Activated B cell treated with CpG ODN at 0.5 μM for 24 hours (primary cell): ENCODE measurements at places on chromosomes 2 and 18. TPM values are rescaled to one million over a fixed set of nuclear protein-coding genes. Genes with fewer than 3 reads are reported as not detected.

DNA sequence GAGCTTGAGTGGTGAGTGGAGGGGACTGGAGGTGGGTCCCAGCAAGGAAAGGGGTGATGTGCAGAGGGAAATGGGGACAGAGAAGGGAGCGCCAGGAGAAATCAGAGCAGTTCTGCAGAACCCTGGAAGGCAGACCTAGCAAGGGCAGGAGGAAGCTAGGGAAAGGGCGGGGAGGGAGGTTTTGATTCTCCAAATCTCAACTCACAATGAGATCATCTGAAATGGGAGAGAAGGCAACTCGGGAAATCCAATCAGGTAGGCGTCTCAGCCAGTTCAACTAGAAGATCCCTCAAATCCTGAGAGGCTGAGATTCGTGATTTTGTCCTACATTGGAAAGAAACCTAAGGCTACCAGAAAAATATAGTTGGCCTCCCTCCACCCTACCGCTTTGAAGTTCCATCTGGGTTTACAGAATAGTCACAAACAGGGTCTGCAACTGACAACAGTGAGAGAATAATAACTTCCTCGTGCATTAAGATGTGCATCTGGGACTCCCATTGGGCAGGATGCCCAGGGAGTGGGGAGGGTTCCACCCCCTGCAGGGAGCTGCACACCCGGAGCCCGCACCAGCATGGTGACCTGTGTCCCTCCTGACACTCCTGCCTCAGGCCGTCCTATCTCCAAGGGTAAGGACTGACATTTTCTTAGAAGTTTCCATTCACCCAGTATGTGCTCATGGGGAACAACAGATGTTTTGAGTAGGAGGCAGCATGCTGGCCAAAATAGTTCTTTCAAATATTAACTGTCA is 113.3 kb upstream of the ODC1 start:
- DNase-seq: no peak

The VIT gene
- total RNA-seq: not detected in 2 replicates

The FSHR gene
- not detected in 2 replicates for total RNA-seq

- DNase-seq: no peak
Measured at GRCh38 chr2:128563348-128563687, 244.7 kb upstream of the HS6ST1 start.

The DNAH6 gene
- 0.34 and 0.82 TPM in 2 replicates for total RNA-seq

DNA sequence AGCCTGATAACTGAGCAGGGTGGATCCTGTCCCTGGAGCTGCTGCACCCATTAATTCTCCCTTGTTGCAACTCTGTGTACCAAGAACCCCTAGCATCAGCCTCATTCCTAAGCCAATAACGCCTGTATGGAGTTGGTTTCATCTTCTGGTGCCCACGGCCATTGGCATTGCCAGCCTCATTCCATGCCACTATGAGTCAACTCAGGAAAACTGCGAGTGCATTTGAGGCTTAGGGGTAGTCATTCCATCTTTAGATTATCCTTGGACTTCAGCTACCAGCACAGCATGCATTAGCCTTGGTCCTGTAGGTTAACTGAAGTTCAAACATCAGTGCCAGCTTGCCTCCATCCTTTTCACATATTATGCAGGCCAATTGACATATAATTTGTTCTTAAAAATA is 1.4 kb upstream of the TRIM54 start:
- DNase-seq: no peak

DNA sequence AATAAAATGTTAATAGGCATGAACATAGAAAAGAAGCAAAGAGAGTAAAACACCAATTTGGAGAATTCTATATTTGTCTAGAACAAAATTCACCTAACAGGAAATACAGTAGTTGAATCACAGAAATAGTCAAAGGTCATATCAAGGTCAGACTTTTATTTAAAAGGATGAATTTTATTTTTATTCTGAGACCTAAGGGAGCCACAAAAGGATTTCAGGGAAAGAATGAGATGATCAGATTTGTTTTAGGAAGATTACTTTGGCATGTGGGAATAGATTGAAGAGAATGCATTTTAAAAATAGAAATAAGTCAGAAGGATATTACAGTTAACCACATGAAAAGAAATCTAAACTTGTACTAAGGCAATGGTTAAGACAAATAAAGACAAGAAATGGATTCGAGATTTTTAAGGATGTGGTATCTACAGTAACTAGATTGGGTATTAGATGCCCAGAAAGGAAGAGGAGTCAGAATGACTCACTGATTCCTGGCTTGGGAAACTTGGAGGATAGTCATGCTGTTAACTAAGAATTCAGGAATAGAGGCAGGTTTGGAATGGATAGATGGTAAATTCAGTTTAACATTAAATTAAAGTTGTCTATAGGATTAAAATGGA is 56.0 kb downstream of the METTL4 start:
- DNase-seq: no peak

- no peak for DNase-seq
Measured at GRCh38 chr2:9739531-9739964, 103.7 kb upstream of the TAF1B start.

- no peak for DNase-seq
Measured at GRCh38 chr18:23340661-23341060, 112.4 kb upstream of the RIOK3 start.

The LYPD6 gene
- not detected in 2 replicates for total RNA-seq

The PHOSPHO2 gene
- total RNA-seq: 3.2 and 6.3 TPM in 2 replicates
